Mammary epithelial cell (primary cell): ENCODE measurements at places on chromosomes 3 and 15. TPM values are rescaled to one million over a fixed set of nuclear protein-coding genes. Genes with fewer than 3 reads are reported as not detected.

Gene MUC13
- not detected in 2 replicates for total RNA-seq

Gene TMIE
- total RNA-seq = not detected

Gene FMN1
- total RNA-seq = 6.7 TPM

Gene ITPKA
- total RNA-seq = not detected

Gene GOLGA8J
- total RNA-seq = not detected

Gene GABRB3
- 1.7 TPM for total RNA-seq

Gene STRIT1
- total RNA-seq = not detected

Gene CRABP1
- not detected for total RNA-seq

Gene MGLL
- 44.1 and 46.3 TPM in 2 replicates for total RNA-seq

Gene RNF123
- total RNA-seq = 41.5 and 44.7 TPM in 2 replicates

Gene FSIP1
- 3.8 TPM for total RNA-seq

Gene IRAK2
- 2.5 TPM for total RNA-seq

GRCh38 chr15:68644083-68644904 lies 65.5 kb downstream of the CORO2B start:
- DNase-seq = peak; percentile 62

DNA sequence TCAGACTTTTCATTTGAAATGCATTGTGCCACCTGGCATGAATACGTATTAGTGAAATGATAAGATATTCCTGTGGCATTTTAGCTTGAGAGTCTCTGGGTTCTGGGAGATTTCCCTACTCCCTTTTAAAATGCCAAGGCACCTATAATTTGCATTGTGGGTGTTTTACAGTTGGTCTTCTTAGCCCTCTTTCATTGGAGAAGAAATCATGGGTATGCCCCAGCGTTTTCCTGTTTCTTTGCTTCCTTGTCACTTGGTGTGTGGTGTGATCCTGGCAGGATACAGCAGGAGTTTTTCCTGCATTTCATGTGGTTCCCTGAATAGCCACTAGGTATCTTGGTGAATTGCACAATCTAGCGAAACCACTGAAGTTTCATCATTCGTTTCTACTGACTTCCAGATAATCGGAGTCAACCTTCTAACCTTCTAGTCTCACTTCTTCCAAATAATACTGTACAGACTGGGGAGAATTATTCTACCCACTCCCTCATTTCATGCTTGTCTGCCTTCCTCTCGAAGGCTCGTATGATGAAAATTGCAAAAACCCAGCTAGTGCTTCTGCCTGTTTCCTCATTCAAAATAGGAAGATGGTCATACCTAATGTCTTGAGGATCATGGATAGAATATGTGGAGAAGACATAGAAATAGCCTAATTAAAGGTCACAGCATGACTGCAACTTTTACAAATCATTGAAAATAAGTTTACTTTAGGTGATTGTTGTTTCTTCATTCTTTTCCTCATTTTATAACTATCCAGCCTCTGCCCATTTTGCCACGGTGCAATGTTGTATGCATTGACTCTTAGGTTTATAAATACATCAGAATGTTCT lies 2.6 kb downstream of the BHLHE40 start:
- DNase-seq = peak; percentile 82

DNA sequence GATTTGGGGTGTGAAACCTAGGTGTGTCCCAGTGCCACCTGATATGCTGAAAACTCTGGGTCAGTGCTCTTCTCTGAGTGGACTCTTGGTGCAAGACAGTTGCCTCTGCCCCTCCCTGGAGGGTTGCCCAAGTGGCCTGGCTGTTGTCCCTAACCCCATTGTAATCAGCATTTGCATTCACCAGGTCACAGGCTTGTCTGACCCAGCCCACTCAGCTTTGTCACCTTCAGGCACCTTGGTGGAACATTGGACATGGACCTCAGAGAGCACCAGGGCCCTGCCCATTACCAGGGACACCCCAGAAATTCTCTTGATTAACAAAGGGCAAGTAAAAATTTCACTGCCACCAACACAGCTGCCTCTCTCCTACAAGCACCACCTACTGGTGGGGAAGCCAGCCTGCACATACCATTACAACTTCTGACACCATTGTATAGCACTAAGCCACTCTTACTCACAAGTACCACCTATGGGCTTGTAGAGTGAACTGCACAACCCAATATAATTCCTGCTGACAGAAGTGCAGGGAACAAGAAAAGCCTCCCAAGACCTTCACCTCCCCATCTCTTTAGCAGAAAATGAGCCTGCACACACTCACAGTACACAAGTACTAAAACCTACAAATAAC lies 324.6 kb downstream of the EPHA6 start:
- peak; percentile 1 for DNase-seq

DNA sequence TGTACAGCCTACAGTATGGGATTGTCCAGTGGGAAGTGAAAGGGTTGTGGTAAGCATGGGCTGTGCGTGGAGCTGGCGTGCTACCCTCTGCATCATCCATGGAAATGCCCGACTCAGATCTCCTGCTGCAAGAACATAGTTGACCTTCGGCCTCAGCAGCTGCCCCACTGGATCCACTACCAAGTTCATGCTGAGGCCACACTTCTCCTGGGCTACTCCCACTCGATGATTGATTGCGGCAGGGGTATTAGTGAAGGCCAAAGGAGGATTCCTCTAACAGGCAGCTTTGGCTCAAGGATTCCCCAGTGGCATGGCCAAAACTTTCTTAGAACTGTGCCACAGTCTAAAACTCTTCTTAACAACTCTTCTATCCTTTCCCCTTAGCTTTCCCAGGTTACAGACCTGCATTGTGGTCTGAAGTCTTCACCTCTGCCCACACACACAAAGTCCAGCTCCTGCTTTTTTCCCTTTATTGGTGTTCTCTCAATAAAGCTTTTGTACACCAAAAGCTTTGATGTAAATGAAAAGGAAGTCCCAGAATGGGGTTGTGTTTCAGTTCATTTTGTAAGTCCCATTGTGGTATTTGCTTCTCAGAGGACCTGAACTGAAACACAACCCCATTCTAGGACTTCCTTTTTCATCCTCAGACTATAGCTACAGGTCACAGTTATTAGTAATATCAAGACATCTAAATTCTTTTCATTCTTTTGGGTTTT lies 4.9 kb upstream of the TBC1D5 start:
- no peak for DNase-seq

GRCh38 chr3:52453496-52454249 lies at the start of gene TNNC1:
TSS of gene TNNC1 (minus strand) at chr3:52454041. CDS start at chr3:52454015, 26 bp downstream.
- no peak for DNase-seq

DNA sequence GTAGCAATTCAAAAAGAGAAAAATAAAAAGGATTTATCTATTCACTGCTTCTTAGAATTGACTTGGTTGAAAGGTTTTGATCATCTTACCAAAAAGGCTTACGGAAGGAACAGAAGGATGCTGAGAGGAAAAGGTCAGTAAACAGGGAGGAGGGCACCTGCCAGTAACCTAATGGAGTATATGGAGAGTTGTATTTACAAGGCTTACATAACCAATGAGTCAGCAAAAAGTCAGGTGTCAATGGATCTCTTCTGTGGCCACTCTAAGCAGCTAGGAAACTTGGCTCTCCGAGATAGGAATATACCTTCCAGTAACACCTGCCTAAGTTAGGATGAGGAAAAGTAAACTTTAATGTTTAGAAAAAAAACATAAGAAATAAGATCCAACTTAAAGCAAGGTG lies 80.5 kb upstream of the PLXND1 start:
- DNase-seq = no peak

DNA sequence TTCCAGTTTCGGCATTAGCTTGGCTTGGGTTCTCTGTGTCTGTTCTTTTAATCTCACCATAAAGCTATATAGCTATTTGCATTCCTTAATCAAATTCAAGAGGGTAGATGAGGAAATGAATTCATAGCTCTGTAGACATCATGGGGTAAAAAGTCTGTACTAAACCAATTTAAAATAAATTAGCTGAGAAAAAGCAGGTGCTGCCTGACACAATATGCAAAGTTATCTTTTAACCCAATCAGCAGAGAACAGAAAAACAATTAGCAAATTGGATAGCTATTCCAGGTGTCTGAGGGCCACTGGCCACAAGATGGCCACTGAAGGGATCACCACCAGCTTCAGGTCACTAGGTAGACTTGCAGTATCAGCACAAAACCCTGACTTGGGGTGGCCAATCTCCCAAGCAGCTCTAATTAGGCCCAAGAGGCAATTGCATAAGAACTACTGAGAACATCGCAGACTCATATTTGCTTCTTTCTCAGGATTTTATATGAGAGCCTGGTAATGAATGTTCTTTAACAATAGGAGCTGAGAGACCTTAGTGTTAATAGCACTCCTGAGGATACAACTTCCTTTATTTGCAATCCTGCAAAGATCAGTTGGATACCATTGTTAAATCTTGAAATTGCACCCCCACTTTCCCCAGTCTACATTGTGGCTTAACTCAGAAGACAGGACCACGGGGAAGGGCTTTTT lies 494.3 kb downstream of the PDCD6IP start:
- DNase-seq = no peak

DNA sequence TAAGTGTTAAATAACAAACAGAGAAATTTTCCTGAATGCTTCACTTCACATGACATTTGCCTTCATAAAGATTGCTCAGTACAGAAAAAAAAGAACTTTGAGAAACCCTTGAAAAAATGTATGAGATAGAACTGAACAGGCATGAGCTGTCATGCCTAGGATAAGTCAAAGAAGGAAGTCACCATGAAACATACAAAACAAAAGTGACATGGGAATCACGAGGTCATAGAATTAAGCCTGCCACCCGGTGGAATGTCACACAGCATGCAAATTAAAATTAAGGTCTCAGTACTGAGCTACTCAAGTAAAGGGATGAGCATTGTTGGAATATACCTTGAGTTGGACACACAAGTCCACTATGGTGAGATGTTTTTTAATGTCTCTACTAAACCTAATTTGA lies 652.5 kb upstream of the NECTIN3 start:
- DNase-seq = no peak

DNA sequence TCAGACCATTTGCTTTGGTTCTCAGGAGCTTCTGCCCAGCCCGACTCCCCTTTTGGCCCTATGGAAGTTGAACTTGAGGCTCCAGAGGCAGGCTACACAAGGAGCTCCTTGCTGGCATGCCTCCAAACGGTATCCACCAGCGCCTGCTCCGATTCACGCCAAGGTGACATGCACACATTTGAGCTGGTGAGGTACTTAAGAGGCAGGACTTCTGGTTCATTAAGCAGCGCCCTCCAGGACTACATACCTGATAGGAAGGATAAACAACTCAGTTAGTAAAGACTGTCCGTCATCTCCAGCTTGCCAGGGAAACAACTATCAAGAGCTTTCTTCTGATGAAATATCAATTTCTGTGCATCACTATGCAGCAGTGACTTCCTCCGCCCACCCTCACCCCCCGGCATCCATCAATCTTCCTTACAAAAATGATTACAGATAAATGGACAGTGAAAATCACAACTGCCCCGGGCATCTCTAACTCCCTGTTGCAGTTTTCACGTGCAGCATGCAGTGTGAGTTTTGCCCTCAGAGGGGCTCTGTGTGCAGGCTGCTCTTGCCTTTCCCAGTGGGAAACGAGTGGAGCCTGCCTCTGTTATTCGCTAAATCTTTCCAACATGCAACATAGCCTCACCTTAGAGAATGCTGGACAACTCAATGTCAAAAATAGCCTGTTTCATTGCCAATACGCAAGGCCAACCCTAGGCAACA lies 122.9 kb downstream of the ARRDC4 start:
- no peak for DNase-seq

DNA sequence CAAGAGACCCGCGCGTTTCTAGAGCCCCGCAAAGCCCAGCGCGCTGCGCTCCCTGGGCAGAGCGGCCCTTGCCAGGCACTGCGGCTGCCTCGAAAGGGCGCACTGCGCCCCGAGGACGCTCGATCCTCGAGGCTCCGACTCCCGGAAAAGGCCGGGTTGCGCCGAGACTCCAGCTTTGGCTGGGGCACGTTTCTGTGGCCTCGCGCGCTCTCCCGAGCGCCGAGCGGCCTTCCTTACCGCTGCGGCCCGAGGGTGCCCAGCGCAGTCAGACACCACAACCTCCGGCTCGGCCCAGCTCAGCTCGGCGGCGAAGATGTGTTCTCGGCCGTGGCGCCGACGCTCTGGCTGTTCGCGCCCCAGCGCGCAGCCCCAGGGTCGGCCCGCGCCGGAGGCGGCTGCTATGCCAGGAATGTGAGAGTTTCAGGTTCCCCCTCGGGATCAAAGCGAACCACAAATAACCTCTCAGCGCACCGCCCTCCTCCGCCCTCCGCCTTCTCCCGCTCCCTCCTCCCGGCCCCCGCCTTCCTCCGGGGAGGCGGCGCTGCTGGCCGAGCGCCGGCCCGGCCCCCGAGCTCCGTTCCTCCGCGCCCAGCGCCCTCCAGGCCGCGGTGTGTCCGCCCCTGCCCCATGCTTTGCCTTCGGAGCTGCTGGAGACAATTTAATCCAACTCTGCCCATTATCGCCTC lies at the start of gene AMOTL2:
TSS of gene AMOTL2 (minus strand) at position 343 of the 686 bp plus-strand sequence. CDS start 3,014 bp downstream, outside the sequence.
- DNase-seq = peak; percentile 94

- DNase-seq = no peak
These were observed 210.6 kb downstream of the UBE3A start for GRCh38 chr15:25228261-25228660.

DNA sequence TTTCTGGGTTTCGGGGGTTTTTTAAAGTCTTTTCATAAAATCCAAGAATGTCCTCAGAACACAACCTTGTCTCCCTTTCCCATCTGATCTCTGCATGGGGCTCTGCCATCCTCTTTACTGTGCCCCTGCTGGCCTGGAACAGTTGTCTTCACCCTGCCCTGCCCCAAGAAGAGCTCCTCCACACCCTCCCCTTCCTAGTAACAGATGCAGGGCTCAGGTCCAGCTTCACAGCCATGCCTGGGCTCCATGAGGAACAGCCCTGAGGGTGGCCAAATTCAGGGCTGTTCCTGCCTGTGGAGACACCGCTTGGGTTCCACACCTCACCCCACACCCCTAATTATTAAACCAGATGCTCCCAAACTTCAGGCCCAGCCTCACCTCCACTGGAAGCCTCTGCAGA lies 12.9 kb upstream of the ULK3 start:
- no peak for DNase-seq

GRCh38 chr3:135992072-135992471 lies 26.5 kb downstream of the PPP2R3A start:
- DNase-seq = peak; percentile 80
